ENCODE measurements at places on chromosomes 7 and 10.

GRCh38 chr7:142376356-142376997, 118.6 kb upstream of the PRSS58 start:
- DNase-seq: no peak

DNA sequence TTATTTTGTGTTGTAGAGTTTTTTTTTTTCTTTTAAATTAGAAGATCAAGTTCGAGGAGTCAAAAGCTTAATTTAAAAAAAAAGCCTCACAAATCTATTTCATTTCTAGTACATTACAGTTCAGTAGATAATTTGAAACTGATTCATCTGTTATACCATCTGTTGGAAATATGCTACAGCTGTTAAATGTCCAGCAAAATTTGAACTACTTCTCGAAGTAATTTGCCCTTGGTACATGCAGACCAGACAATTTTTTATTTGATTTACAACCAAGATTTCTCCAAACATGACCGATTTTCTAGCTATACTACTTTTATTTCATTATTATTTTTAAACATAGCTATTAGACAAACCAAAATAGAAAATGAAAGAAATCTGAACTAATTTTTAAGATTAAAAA, 647.9 kb downstream of the CNTNAP2 start:
- no peak for DNase-seq

DNA sequence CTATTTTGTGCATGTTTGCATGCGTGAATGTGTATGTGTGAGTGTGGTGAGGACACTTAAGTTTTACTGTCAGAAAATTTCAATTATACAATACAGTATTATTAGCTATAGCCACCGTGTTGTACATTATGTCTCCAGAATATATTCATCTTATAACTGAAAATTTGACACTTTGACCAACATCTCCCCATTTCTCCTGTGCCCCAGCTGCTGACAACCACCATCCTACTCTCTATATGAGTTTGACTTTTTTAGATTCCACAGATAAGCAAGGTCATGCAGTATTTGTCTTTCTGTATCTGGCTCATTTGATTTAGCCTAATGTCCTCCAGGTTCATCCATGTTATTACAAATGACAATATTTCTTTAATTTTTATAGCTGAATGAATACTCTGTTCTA, 195.0 kb downstream of the GPR37 start:
- no peak for DNase-seq

DNA sequence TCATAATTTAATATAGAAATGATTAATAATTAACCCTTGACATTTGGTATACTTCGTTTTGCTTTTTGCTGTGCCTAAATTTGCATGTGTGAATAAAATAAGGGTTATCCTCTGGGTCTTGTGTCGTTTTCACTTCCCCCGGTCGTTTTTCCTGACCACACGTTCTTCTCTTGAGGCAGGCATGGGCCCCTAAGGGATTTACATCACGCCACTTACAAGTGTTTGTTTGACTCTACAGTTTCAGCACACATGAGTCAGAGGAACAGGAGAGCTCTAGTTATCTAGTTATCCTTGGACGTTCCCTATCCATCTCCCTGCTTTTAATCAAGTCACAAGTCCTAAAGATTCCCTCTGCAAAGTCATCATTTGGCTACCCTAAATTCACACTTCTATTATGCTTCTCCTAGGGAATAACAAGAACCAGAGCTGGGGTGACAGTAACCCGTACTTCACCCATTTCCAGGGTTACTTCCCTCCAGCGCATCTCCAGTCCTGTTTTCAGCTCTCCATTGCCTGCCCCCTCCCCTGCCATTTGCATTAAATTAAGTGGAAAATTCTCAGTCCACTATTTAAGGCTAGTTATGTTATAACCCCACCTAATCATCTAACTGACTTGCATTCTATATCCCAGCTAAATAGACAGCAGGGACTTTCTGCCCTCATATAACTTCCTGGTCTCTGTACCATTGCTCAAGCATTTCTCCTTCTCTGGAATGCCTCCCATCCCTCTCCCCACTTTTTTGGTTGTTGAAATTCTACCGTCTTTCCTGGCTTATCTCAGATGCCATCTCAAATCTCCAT, 206.9 kb downstream of the PTEN start:
- no peak for DNase-seq

DNA sequence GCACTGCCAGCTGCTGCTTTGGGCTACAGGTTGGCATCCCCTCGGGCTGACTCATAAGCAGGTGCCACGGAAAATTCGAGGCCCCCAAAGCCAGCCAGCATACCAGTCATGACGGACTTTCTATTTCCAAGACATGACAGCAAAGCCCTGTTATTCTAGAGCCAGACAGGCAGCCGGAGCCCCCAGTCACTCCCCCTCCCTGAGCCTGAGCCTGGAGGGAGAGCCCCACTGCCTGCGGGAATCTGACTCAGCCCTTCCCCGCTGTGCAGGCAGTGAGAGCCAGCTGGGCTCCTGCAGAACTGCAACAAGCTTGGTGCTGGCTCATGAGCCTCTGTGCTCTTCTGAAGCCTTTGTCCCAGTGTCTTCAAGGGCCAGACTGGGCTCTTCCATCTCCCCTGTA, 15.8 kb downstream of the BTBD16 start:
- no peak for DNase-seq

DNA sequence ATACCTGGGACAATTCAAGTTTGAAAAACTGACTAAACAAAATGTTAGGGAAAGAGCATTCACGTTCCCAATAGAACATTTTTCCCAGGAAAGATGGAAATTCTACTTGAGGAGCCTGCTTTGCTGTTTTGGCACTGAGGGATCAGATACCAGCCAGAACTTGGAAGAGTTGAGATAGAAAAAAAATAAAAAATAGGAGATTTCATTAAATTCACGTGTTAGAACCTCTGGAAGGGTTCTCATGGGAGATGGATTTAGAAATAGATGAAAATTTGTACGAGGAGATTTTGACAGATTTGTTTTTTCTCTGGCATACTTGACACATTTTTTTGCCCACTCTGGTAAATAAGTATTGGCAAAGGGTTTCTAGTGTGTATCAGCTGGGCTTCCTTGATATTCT, 63.7 kb downstream of the CELF2 start:
- no peak for DNase-seq

DNA sequence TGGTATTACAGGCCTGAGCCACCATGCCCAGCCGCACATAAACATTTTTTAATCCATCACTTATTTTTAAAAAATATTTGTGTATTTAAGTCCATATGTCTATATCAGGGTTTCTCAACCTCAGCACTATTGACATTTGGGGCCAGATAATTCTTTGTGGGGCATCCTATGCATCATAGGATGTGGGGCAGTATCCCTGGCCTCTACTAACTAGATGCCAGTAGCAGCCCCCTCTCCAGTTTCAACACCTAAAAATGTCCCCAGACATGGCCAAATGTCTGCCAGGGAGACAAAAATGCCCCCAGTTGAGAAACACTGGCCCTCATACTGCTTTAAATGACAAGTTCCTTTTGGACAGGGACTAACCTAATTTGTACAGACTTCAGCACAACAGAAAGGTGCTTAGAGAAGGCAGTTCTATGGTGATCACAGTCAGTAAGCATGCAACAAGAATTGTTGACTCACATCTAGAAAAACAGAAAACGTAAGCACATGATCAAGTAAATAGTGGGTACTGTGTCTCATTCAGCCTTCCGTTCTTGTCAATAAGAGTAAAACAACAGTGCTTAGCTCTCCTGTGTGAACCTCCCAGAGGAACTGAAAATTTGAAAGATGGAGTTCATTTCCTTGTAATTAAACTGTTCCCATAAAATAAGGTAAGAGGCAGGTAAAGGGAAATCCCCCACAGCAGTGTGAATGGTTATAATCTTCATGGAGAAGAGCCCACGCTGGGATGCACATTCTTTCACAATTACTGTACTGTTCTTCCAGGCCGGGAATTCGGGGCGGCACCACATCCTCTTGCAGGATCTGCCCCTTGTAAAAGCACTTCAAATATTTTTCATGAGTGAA, 17.3 kb upstream of the ADRB1 start:
- DNase-seq: no peak

GRCh38 chr10:50823789-50824188, 61.6 kb downstream of the A1CF start:
- DNase-seq: no peak

- no peak for DNase-seq
Observed at GRCh38 chr10:110629680-110630191, 14.4 kb upstream of the RBM20 start.

DNA sequence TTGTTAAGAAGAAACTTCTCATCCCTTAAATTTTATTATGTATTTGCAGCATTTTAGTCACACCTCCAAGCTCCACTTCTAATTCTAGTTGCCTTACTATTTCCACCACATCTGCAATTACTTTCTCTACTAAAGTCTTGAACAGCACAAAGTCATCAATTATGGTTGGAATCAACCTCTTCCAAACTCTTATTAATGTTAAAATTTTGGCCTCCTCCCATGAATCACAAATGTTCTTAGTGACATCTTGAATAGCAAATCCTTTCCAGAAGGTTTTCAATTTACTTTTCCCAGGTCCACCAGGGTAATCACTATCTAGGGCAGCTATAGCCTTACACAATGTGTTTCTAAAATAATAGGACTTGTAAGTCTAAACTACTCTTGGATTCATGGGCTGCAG, 126.3 kb upstream of the POM121L12 start:
- DNase-seq: no peak

- no peak for DNase-seq
Observed at GRCh38 chr7:4185136-4185535, 497.0 kb upstream of the FOXK1 start.

- DNase-seq: no peak
Observed at GRCh38 chr7:83677180-83677866, 28.4 kb upstream of the SEMA3E start.

- no peak for DNase-seq
Observed at GRCh38 chr10:69439813-69440506, 11.3 kb upstream of the TSPAN15 start.

DNA sequence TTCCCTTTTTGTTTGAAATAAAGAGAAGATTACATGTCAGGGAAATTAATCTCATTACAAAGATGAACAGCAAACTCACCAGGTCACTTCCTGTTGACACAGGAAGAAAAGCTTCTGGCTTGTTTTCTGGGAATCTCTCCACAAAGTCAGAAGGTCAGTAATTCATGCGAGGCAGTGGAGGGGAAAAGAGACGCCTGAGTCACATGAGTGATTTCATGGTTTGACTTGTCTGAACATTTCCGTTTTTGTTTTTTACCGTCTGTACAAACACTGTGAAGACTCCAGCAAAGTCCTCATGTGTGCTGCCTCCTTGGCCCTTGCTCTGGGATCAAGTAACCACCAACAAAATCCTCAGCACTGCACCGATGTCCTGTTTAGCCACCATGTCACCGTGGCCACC, 2.5 kb upstream of the HABP2 start:
- DNase-seq: no peak

DNA sequence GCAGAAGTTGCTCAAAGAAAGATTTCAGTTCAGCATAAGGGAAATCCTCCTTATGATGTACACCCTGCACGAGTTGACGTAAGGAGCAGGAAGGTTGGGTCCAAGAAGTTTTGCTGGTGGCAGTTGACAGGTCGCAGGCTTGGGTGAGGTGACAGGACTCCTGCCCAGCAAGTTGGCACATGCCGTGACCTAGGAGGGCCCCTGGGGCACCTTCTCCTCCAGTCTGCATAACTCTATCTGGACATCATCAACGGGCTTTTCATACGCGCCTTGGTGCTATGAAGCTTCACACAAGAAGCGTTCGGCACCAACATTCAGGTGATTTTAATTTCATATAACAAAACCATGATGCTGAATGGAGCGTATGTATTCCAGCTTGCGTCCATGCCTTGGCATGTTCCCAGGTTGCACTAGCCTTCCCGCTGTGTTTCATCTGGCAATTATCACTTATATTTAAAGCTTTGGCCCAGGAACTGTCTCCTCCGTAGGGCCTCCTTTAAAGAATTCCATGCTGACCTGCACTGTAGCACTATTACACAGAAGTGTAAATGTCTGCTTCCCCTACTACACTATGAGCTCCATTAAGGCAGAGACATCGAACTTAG, 651.6 kb upstream of the FOXK1 start:
- no peak for DNase-seq

GRCh38 chr10:34655286-34656170, 159.6 kb downstream of the PARD3 start:
- DNase-seq: no peak

DNA sequence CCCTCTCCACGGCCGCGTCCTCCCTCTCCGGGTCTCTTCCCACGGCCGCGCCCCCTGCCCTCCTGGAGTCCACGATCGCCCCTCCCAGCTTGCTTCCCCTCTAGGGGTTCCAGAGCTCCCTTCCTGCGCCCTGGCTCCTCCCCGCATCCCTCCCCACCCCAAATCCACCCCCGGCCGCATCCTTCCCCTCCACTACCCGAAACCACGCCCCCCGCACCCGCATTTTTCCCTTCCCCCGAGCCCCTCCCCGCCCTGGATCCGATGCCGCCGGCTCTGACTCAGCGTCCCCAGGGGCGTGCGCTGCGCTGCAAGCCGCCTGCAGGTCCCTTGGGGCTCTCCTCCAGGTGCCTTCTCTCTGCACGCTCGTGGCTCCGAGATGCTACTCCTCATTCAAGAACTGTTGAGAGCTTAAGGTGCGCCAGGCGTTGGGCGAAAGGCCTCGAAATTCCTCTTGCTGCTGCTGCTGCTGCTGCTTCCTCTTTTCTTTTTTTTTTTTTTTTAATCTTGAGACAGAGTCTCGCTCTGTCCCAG, 372 bp upstream of the TMEM130 start:
- DNase-seq: peak; percentile 83

DNA sequence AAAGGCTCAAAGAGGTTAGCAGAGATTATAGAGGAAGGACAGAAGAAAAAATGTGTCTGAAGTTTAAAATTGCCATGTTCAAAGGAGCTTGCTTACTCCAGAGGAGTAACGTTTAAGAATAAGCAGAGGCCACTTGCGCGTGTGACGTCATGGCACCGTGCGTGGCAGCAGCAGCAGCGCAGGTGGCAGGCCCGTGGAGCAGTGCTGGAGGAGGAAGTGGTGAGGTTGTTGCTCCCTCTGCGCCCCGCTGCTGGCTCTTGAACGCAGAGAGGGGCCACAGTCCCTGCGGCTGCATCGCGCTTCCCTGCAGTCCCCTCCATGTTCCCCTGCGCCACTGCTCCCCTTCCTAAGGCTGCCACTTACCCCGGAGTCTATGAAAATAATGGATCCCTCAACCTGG, 37.5 kb downstream of the GDI2 start:
- peak; percentile 77 for DNase-seq

- DNase-seq: no peak
Observed at GRCh38 chr7:26490640-26491624, 199.3 kb downstream of the SNX10 start.

GRCh38 chr10:78300526-78300925, 266.9 kb downstream of the RPS24 start:
- DNase-seq: peak; percentile 33

DNA sequence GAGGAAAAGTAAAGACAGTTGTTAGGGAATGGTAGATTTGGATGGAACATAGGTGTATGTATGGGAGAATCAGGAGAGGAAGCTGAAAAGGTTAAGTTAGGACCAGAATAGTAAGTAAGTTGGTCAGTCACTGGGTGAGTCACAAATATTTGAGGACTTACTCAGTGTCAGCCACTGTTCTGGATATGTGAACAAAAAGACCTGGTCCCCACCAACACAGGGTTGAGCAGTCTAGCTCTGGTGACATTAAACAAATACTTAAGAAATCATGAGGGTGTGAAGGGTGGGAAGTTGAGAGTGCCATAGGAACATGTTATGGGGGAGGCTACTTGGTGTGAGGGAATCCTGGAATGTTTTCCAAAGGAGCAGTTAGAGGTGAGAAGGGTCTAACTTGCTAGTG, 246.9 kb downstream of the PTEN start:
- no peak for DNase-seq

All from activated CD8-positive, alpha-beta memory T cell treated with anti-CD3 and anti-CD28 coated beads for 24 hours (primary cell).